ENCODE measurements at places on chromosomes 6 and 20.
A peak's percentile ranks its signal among the peaks of the same experiment; 100 is the strongest.

- DNase-seq = no peak
These were observed 99.1 kb upstream of the PRSS16 start for GRCh38 chr6:27148404-27148795.

DNA sequence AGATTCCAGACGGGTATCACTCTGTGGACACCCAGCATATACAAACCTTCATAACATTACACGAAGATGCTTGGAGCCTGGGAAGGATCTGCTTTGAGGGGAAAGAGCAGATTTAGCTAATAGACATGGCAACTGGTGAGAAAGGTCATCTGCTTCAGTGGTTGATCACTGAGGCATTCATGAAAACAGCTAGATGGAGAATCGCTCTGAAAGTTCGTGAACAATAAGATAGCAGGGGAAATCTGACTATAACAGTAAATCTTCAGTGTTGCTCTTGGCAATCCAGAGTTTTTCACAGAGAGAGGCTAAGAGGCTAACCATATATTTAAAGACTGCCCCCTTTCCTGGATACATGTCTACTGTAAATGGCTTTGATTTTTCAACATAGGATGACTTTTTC is 245.3 kb downstream of the FARS2 start:
- no peak for DNase-seq

DNA sequence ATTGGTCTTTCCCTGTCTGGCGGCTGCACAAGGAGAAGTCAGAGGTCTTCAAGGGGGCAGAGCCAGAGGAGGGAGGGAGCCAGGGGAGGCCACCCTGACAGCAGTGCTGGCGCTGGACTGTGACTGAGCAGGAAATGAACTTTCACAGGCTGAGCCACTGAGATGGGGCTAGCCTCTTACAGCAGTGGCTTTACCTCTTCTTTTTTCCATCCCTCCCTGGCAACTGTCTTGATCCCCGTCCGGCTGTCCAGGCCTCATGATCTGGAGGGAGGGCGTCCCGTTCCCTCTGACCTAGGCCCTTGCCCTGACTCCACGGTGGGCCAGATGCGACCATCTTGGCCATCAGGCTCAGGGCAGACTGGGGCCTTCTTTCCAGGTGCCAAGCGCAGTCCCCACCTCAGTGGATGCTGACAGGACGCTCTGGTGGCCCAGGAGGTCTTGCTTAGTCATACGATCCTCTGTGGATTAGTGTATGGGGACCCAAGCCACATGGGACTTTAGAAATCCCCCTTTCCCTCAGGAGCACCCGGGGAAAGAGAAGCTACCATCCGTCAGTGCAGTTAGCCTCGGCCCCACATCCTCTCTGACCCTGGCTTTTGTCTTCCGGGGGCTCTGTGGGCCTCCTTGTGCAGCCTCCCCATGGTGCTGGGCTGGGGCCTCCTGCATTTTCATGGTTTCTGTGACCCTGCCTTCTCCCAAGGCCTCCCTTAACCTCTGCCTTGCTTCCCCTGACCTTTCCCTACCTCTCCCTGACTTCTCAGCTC is 57.4 kb upstream of the CCDC167 start:
- DNase-seq = no peak

- DNase-seq = no peak
These were observed at the start of gene PI16 for GRCh38 chr6:36954262-36954931. Gene PI16 (plus strand): TSS chr6:36954738. CDS start chr6:36954761, 23 bp downstream.

DNA sequence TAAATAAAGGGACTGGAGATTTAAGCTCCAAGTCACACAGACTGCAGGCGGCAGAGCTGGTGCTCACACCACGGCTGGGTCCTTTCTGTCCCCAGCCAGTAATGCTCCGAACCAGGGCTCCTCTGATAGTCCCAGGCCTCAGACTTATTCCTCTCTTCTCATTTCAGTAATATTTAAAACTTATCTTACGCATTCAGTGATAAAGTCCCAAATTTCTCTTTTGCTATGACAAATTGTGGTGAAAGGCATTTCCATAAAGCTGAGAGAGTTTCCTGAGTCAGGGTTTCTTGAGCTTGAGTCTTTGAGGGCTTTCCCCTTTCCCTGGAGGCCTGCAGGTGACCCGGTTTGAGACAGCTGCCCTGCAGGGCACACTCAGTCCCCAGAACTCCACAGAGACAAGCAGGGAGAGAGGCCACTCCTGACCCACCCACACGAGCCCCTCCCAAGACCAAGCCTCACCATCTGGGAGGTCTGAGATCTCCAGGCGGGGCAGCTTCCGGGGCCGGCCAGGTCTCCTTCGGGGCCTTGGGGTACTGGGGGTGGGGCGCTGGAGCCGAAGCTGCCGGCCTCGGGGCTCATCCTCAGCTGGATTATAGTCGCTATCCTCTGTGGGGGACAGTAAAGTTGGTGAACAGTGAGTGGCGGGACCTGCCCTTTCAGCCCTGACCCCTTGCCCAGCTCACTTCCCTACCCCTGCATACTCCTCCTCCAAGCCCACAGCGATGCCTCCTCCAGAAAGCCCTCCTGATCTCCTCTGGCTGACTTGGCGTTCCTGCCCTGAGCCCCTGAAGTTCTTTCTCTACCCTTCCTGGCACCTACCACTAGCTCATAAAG is 6.6 kb downstream of the ZNF335 start:
- DNase-seq = no peak

GRCh38 chr6:25050356-25050755 is 114.6 kb upstream of the RIPOR2 start:
- no peak for DNase-seq

- DNase-seq = no peak
These were observed 21.4 kb upstream of the RIPOR2 start for GRCh38 chr6:24957199-24957598.

- DNase-seq = no peak
These were observed 54.2 kb downstream of the NFATC2 start for GRCh38 chr20:51488331-51488730.

DNA sequence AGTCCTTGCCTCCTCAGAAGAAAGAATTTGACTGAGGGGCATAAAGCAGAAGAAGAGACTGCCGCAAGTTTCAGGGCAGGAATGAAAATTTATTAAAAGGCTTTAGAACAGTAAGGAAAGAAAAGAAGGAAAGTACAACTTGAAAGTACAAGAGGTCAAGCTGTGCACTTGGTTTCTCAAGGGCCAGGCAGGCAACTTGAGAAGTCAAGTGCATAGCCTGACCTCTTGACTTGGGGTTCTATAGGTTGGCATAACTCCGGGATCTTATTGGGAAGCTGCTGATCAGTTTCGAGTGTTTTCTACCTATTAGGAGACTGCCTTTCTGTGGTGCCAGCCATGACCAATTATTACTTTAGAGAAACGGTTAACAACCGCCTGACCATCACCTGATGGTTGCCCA is 237.0 kb upstream of the RGS17 start:
- DNase-seq = no peak

- no peak for DNase-seq
These were observed 165.0 kb downstream of the PDE7B start for GRCh38 chr6:136016228-136017225.

DNA sequence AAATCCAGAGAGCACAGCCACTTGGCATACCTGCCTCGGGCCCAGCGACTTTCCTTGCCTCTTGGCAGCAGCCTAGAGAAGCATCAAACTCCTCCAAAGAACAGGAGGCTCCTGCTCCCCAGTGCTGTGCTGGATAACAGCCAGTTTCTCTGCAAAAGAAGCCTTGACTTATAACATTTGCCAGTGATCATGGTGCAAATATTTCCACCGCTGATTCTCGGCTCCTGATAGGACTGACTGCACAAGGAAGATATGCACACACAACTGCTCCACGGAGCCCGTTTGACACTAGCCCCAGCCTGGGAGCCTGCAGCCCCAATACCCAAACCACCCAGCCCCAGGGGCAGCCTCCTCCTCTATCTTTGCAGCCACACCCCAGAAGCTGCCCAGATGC is 17.5 kb downstream of the ACSS1 start:
- DNase-seq = no peak

- DNase-seq = no peak
These were observed 24.9 kb downstream of the ZBP1 start for GRCh38 chr20:57595041-57596030.

GRCh38 chr20:58537831-58538230 is 22.6 kb upstream of the APCDD1L start:
- DNase-seq = no peak

- DNase-seq = no peak
These were observed 233.5 kb upstream of the QKI start for GRCh38 chr6:163180874-163181541.

DNA sequence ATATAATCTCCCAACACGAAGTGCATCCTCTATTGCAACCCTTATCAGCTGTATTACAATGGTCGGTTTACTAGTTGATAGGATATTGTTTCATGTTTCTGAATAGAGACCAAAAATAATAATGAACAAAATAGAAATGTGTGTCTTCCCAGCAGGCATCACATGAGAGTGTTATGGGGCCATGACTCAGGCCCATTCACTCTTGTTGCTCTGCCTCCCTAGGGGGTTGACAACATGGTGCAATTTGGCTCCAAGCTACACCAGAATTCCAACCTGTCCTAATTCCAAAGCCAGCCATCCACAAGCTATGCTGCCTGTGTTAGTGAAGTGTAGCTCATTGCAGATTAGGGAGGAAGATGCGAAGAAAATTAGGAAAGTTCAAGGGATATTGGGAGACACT is 13.1 kb upstream of the SAYSD1 start:
- DNase-seq = no peak

DNA sequence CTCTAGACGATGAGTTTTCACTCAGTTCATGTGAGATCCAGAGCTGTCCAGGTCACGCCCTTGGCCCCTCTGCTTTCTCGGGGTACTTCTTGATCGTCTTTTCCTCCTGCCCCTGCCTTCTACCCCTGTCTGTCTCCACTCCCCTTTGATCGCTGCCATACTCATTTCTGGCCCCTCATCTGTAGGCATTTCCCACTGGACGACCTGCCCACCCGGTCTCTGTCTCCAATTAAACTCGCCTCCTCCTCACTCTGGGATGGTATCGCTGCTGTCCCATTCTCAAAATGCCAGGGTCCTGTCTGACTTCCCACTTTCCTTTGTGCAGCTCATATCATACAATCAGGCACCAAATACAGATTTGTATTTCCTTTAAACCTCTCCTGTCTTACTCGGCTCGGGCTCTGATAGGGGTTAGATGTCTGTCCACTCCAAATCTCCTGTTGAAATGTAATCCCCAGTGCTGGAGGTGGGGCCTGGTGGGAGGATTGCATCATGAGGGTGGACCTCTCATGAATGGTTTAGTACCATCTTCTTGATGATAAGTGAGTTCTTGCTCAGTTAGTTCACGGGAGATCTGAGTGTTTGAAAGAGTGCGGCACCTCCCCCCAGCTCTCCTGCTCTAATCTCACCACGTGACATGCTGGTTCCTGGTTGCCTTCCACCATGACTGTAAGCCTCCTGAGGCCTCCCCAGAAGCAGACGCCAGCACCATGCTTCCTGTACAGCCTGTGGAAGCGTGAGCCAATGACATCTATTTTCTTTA is 3.5 kb upstream of the SYNJ2 start:
- DNase-seq = no peak

DNA sequence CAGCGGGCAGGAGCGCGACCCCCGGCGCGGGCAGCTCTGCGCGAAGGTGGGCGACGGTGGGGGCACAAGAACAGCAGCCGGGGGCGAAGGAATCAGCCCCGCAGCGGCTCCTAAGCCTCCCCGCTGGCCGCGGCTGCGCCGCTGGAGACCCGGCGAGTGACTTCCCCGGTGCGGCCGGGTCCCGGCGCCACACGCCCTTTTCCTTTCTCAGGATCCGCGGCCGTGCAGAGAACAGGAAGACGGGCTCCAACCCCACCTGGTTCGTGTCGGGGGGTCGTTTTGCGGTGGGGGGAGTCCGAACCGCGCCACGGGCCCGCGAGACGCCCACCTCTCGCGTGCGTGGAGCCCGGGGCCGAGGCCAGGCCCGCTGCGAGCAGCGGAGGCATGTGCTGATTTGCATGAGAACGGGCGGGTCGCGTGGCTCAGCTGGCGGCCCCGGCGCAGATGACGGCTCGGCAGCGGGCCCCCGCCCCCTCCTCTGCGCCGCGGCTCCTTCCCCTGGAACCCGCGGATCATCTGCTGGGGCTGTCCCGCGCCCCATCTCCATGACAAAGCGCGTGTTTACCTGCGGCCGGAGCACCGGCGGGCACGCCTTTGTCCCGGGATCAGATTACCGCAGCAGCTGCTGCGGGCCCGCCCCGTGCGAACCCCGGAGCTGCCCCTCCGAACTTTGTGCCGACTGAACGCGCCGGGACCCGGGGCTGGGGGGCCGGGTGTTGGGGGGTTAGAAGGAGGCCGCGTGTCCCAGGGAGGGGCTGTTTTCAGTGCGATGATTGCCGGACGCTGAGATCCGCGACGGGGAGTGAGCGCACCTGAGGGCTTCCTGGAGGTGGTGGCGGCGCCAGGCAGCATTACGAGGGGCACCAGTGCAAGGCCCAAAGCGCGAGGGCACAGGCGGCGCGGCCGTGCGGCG is 4.9 kb upstream of the DLL1 start:
- no peak for DNase-seq

GRCh38 chr20:46646122-46646521 is 5.1 kb downstream of the SLC13A3 start:
- no peak for DNase-seq

- no peak for DNase-seq
These were observed 757.0 kb upstream of the MMS22L start for GRCh38 chr6:98039904-98040607.

DNA sequence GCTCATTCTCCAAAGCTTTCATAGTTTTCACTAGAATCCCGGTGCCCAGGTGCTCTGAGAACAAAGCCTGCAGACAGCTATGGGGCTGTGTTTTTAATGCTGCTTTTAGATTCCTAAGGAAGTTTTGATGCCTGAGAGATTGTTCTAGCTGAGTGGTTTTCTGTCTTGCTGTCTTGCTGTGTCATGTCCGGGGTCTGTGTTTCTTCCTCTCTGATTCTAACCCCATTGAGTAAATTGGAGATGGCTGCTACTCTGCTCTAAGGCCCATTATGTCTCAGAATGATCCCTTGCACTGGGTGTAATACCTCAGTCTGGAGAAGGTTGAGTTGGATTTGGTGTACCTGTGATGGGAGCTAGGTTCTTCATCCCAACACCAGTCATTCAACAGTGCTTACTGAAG is 63.4 kb downstream of the ARID1B start:
- DNase-seq = no peak

- peak; percentile 24 for DNase-seq
These were observed 42.8 kb upstream of the DYNLRB1 start for GRCh38 chr20:34473262-34473883.

- DNase-seq = no peak
These were observed 14.7 kb downstream of the FKBP1A start for GRCh38 chr20:1377984-1378734.

DNA sequence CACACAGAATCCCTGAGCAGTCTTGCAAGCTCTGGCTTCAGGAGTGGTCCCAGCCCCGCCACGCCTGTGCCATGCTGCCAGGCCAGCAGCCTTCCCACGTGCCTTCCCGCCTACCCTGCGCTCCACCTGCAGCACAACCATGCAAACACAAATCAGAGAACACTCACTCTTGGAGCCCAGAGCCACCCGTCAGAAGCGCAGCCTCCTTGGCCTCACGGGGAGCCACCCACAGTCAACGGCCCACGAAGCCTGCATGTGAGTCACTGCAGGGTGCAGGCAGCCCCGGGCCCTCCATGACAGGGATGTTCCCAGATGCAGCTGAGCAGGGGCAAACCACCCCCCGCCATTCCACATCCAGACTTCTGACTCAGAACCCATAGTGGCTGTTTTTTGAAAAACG is 217.0 kb downstream of the DLL1 start:
- DNase-seq = no peak
